Coronary artery (tissue), 2 donors: ENCODE measurements at places on chromosomes 7 and 10.

- no peak for DNase-seq
Measured at GRCh38 chr10:131314148-131314547, 2.6 kb upstream of the TCERG1L start.

DNA sequence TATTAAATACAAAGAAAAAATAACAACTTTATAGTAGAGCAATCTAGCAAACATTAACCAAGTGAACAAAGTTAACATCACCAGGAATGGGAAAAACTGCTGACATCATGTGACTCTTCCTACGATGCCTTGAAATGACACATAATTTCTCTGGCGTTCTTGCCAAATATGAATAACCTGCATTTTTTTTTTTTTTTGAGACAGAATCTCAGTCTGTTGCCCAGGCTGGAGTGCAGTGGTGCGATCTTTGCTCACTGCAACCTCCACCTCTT, 126.5 kb upstream of the VKORC1L1 start:
- no peak for DNase-seq

GRCh38 chr7:40836218-40836617, 701.4 kb downstream of the SUGCT start:
- DNase-seq = no peak

GRCh38 chr7:151721236-151721635, 155.7 kb downstream of the PRKAG2 start:
- DNase-seq = no peak

DNA sequence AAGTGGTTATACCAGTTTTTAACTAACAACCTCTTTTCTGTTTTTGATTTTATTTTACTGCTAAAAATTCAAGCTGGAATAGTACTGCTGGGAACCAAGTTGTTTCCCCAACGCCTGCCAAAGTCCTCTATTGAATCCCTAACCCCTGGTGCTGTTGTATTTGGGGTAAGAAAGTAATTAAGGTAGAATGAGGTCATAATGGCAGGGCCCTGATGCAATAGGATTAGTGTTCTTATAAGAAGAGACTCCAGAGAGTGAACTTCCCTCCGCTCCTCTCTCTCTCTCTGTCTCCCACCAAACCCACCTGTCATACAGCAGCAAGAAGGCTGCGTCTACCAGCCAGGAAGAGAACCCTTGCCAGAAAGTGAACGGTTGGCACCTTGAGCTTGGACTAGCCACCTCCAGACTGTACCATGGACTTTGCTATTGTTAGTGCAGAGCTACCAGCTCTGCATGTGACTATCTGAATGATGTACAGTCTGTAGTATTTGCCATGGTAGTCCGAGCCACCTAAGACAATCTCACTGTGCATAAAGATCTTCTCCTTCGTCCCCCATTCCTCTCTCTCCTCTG, 86.5 kb upstream of the KLF6 start:
- no peak for DNase-seq

GRCh38 chr7:81487516-81487915, 282.3 kb downstream of the HGF start:
- DNase-seq = no peak

- DNase-seq = no peak
Measured at GRCh38 chr7:128940494-128941322, 3.0 kb downstream of the IRF5 start.

GRCh38 chr7:95304990-95305389, 19.3 kb downstream of the PON1 start:
- no peak for DNase-seq

DNA sequence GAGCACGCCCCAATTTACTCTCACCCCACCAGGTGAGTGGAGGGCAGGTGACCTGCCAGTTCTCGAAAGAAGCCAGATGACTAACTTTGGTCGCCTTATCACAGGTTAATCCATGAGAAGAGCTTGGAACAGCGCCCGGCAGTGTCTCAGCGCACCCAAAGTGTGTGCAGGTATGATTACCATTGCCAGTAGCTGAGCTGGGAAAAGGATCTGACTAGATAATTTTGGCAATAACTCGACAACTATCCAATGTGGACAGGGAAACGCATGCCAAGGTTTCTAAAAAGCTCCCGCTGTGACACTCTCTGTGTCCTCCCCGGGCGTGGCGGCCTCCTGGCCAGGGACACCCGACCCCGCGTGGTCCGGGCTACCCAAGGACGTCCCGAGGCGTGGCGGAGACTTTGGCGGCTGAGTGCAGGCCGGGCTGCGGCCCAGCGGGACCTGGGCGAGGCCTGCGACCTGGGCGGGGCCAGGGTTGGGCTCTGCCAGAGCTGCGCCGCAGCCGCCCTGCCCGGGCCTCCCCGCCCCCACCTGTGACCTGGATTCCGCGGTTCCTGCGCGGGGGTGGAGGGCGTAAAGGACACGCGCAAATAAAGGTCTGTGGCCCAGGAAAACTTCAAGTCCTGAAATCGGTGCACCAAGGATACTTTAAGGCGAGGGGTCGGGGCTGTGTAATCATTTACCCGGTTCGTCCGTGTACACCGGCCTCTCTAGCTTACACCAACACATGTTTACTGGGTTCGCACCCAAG, 13.7 kb upstream of the WAPL start:
- peak; percentile 75 for DNase-seq

DNA sequence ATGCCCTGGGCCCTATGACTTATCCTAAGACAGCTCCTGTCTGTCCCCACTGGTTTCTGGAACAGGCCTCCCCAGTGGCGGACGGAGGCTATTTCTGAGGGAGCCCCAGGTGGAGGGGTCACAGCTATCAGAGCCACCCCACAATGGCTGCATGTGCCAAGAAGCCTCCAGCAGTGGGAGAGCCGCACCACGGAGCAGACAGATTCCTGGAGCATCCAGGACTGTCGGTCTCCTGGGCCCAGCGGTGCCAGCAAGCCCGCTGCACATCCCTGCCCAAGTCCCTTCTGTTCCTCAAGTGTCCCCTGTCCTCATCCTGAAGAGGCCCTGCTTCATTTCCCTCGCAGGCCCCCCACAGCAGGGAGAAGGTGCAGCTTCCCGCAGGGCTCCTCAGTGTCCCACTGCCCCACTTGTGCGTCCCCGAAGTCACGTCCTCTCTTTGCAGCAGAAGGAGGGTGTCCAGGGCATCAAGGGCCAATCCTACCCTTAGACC, 193.0 kb upstream of the SHH start:
- peak; percentile 66 for DNase-seq

DNA sequence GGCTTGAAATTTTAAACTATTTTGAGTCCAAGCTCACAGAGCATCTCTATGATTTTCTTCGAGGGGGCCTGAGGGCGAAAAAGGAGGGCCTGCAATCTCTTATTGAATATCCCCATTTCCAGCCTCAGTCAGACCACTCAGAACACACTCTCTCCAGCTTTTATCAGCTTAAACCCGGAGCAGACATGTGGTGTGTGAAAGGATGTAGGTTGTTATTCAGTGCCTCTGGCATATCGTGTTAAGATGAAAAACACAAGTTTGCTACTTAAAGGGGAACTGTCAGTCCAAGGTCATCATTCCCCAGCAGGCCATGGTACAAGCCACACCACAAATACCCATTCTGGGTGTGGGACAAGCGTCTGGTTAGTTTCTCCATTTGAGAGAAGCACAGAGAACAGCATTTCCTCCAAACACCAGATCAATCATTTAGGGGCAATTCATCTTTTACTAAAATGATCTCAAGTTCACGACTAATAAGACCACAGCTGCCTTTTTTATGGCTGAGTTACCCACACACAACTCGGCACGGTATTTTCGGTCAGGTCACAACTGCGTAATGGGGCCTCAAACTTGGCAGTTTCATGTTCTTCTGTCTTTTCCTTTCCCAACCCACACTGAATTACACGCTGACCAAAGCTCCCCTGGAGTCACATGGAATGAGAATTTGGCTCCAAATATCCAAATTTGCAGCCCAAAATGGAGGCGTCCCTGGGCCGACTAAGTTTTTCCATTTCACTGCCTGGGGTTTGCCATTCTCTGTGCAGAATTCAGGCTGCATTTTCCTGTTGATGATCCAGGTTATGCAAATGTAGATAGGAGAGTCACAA, 188.4 kb downstream of the SEM1 start:
- DNase-seq = no peak

DNA sequence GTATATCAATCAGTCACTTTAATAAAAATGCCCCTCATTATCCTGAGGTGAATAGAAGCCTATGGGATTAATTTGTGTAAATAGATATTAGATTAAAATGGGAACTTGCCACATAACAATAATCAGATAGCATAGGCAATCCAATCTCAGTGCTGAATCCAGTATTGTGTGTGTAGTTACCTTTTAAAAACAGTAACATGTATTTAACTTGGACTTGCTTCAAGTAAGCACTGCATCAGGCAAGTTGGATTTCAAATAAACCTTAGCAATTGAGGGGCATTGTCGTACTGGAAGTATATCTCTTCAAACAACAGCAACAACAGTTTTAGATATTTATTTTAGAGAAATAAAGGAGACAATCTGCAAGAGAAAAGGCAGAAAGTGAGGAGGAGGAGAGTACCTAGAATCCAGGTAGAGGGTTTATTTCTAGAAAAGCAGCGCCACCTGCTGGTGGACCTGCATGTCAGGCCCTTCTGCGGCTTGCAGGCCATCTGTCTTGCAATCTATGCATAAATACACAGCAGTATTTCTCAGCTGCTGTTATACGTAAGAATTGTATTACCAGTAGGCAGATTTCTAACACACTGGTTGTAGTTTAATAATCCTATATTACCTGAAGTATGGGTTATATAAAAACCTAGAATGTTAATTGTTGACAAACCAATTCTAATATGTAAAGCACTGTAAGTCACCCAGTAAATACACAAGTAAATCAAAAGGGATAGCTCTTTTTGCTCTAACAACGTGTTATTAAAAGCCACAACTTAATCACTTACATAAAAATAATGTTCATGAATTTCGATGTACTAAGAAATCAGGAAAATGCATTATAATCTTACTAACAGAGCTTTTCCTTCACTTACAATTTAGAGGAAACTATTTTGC, 652.8 kb downstream of the KCNMA1 start:
- no peak for DNase-seq

DNA sequence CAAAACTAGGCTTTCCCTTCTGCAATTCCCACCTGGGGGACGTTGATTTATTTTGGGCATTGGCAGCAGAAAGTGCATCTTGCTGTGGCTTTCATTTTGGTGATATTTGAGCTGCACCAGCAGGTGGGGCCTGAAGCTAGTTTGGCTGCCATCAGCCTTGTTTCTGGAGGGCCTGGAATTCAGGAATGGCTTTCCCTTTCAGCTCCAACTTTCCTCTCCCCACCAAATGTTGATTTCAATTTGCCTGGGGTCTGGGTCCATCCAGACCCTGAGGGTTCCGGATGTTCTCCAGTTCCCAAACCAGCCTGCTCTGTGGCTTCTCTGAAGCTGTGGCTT, 640.4 kb downstream of the TYW1 start:
- DNase-seq = no peak

DNA sequence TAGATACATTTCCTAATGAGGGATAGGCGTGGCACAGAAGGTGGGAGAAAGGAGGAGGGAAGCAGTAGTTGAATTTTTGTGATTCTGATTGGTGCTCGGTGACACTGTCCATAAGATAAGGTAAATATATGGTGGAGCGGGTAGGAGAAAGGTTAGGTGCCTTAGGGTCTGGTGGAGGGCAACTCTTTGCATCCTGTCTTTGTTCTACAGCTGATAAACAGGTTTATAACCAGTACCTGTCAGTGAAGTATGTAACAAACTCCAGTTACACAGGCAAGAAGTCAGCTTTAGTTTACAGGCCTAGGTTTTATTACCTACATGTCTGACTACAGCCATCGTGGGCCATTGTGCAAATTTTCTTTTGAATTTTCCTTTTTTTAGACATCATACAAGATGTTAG, 10.9 kb upstream of the FAM180A start:
- DNase-seq = peak; percentile 17

GRCh38 chr10:69800665-69801064, 1.0 kb upstream of the COL13A1 start:
- DNase-seq = no peak

- no peak for DNase-seq
Measured at GRCh38 chr7:43700059-43700501, 29.2 kb downstream of the COA1 start.

DNA sequence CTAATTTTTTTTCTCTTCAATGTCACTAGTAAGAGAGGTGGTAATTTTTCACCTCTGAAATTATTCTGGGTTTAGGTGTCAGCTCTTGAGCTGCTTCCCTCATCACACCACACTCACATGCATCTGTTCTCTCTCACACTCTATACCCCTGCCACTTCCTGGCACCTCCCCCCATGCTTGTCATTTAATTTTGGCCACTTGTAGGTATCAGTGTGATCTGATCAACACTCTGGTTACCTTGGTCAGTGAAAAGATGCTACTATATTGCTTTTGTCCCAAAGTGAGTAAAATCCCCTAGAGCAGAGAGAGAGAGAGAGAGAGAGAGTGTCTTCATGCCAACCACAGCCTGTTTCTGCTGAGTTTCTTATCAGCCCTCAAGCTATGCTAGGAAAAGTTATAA, 42.5 kb downstream of the STK17A start:
- DNase-seq = no peak

GRCh38 chr7:101942603-101943210, 125.3 kb downstream of the CUX1 start:
- no peak for DNase-seq

GRCh38 chr10:125811251-125811650, 11.8 kb downstream of the UROS start:
- no peak for DNase-seq

- DNase-seq = no peak
Measured at GRCh38 chr7:29995652-29996051, 6.1 kb upstream of the SCRN1 start.

DNA sequence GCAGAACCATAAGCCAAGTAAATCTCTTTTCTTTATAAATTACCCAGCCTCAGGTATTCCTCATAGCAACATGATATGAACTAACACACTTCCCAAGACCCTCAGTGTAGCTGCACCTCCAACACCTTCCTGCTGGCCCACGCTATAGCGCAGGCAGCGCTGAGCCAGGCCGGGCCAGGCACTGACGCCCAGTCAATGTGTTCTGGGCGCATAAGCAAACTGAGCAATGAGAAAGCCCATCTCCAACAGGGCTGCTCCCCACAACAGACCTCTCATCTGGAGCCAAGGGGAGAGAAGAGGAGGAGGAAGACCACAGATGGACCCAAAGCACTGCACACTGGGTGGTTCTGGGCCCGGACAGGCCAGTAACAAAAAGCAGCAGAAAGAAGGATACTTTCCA, 40.8 kb downstream of the FAM53B start:
- no peak for DNase-seq

- no peak for DNase-seq
Measured at GRCh38 chr10:84469470-84469869, 141.1 kb downstream of the CCSER2 start.

GRCh38 chr7:92289321-92289720, 43.5 kb downstream of the ANKIB1 start:
- no peak for DNase-seq

GRCh38 chr7:29469976-29470557, 93.6 kb upstream of the PRR15 start:
- no peak for DNase-seq

GRCh38 chr7:1223196-1223981, 9.3 kb upstream of the UNCX start:
- no peak for DNase-seq

DNA sequence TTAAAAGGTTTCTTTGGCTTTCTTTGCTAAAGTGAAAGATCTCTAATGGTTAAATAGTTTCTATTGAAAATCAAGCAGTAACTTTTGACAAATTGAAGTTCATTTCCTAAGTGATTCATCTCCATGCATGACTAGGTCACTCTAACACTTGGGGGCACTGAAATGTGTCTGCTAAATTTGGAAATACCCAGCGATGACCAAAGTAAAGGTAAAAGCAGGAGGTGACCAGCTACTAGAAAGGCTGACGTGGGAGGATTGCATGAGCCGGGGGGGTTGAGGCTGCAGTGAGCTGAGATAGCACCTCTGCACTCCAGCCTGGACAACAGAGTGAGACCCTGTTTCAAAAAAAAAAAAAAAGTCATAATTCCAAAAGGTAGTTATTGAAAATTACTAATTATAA, 111.8 kb upstream of the GPR141 start:
- no peak for DNase-seq

GRCh38 chr7:91228927-91229558, 35.2 kb upstream of the FZD1 start:
- DNase-seq = no peak
